ENCODE measurements at places on chromosomes 2 and 18.

DNA sequence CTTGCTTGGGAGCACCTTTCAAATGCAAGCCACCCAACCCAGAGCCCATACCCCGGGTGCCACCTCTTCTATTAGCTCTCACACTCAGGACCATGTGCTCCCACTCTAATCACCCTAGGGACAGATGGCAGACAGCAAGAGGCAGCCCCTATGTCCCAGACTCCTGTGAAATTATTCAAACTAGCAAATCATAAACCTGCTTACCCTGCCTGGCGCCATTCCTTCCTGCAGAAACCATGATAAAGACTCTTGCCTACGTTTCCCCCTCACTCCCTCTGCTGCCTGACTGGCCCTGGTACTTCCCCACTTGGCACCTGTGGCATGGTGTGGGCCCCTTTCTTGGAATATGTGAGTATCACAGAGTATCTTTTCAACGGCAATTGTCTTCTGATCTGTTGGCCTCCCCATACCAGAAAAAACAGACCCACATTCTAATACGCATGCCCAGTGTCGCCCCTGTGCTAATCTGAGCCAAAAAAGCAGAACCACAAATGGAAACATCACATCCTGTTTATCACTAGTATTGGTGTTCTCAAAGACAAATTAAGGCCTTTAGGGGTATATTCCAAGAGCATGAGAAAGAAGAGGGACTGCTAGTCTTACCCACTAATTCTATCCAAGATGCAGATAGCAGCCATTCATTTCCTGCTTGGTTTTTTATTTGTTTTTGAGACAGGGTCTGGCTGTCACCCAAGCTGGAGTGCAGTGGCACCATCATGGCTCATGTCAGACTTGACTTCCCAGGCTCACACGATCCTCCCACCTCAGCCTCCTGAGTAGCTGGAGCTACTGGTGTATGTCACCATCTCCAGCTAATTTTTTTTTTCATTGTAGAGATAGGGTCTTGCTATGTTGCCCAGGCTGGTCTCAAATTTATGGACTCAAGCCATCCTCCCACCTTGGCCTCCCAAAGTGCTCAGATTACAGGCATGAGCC lies 44.1 kb upstream of the TTC39C start:
- DNase-seq: no peak

DNA sequence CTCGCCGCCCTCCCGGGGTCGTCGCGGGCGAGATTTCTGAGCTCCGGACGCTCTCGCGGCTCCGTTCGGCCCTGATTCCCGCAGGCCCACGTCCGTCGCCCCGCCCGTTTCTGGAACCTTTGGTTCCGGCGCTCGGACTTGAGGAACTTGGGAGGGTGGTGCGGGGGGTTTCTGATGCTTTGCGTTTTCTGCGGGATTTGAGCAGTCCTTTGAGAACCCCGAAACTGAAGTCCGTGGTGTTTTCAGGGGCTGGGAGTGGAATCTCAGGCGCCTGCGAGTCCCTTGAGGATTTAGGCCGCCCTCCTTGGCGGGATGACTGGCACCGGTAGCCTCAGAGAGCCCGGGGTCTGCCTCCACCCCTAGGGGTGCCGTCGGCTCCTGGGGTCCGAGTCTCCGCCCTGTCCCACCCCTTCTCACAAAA lies 336 bp downstream of the THNSL2 start:
- peak; percentile 57 for DNase-seq

- no peak for DNase-seq
Observed at GRCh38 chr2:132692816-132693215, 22.8 kb upstream of the LYPD1 start.

GRCh38 chr2:75666911-75667310 lies 20.3 kb downstream of the MRPL19 start:
- DNase-seq: no peak

DNA sequence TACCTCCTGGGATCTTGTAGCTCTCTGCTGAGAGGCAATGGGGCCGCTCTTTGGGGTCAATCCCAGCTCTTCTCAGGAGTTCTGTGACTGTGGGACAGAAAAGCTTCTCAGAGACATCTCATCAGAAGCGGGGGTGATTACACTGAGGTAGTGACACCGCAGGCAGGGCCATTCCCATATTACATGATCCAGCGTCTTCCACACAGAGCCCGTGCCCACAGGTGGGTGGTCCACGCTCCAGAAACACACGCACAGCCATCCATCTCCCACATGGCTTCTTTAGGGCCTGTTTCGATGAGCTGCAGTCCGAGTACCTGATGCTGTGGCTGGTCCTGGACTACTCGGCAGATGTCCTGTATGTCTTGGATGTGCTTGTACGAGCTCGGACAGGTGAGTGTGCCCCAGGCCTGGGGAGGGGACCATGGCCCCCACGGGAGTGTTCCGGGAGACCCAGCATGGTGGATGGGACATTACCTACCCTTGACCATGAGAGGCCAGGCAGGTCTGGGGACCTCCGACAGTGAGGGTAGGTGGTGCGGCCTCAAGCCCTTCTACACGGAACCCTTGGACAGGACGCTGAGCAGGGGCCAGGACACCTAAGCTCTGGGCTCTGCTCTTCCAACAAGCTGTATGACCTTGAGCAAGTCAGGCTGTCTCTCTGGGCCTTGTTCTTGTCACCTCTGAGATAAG lies 45.5 kb downstream of the CNGA3 start:
- no peak for DNase-seq

GRCh38 chr2:45211636-45212035 lies 202.4 kb upstream of the SIX2 start:
- no peak for DNase-seq

GRCh38 chr2:153479573-153479972 lies 1.0 kb upstream of the RPRM start:
- DNase-seq: no peak

DNA sequence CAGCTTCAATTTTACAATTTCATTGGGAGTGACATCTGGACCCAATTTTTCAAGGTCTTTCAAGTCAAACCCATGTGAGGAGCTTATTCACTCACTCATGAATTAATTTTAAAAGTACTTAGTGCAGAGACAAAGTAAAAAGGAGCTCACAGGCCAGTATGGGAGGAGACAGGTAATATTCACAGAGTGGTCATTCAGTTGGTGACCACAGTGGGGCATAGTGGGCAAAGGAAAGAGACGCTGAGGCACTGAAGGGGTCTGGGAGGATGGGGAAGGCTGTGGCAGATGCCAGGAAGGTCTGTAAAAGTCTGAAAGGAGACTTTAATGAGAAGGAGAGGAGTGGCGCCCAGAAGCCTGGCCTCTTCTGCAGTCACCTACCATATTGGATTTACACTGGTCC lies 76.0 kb downstream of the CD8B2 start:
- no peak for DNase-seq

DNA sequence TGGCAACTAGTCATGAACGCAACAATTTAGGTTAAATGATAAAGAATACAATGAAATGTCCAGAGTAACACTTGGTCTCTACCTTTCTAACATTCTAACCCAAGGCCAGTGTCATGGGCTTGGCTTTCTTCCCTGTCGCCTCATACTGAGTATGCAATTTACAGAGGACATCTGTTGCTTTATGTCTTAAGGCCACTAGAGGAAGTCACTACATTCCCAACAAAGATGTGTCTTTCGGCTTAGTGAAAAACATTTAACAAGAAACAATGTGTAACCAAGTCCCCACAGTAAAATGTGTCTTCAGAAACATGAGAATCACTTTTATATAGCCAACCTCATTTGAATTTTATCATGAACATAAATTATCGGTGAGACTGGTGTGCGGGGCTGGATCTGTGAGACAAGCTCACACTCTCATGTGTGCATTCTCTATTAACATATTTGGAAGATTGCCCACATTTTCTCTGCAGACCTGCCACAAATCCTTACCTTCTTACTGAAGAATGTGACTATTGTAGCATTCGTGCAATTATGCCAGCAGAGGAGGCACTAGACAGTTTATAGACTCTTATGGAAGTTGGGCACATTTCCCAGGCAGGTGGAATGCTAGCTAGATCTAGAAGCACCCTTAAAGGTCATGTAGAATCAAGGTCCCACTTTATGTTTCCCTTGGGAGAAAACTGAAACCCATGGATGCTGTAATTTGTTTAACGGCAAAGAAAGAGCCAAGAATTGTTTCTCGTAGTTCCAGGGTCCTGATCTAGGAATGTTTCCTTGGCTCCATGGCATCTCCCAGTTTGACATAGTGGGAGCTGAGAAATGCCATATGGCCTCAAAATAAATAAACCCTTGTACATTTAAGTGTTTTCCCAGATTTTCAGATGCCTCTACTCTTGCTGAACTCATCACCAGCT lies 101.8 kb downstream of the CD226 start:
- no peak for DNase-seq

GRCh38 chr2:38835015-38835601 lies 40.6 kb downstream of the DHX57 start:
- DNase-seq: no peak

DNA sequence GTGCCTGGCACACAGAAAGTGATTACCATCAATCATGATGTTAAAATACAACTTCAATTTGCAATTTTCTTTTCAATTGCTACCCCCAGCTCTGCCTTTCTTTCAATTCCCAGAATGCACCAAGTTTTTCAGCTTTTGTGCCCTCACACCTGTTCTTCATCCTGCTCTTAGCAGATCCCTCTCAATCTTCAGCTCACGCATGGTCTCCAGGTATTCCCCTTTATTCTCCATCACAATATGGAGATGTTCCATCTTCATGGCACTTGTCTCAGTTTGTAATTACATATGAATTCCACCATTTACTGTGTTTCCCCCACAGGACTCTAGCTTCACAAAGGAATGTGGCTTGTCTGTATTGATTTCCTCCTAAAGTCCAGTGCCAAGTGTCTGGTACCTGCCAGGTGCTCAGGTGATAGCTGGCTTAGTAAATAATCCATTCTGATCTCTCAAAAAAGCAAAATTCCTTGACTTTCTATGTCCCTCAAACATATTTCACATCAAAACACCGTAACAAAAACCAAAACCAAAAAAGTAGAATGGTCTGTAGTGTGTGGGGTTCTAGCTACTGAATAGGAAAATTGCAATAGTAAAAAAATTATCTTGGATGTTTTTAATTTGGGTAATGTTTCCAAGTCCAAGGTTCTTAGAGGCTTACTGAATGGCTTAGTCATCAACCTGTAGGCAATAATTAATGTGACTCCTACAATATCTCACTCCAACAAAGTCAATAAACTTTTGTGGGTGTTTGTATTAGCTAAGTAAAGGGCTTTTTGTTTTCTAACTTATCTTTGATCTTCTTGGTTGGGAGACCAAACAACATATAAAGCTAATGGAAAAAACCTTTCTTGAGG lies 2.9 kb upstream of the INSIG2 start:
- no peak for DNase-seq

DNA sequence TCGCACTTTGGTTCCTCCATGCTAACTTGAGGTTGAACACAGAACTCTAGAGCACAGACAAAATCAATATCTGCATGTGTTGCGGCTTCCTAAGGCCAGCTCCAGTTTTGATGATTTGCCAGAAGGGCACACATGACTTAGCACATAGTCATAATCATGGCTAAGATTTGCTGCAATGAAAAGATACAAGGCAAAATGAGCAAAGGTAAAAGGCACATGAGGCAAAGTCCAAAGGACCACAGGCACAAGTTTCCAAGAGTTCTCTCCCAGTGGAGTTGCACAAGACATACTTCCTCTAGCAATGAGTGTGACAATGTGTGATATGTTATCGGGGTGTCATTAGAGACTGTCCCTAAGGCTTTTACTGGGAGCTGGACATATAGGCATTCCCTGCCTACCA lies 24.2 kb upstream of the CXXC1 start:
- DNase-seq: no peak

- no peak for DNase-seq
Observed at GRCh38 chr2:176170602-176171305, 13.6 kb downstream of the HOXD3 start.

- DNase-seq: no peak
Observed at GRCh38 chr2:13414897-13415296, 698.2 kb downstream of the TRIB2 start.

DNA sequence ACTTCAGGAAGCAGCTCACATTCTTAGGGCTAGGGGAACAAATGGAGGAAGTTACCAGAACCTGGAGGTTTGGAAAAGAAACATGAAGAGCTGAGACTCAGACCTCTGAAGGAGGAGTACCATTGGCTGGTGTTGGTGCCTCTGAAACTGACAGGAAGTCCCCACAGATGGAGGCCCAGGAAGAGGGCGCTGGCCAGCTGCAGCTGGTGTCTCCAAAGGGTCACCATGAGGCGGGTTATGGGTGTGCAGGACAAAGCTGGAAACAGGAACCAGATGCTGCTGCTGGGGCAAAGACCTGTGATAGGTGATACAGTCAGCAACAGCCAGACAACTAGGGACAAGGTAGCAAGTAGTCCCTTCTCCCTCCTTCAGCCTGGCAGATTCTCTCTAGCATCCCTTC lies 136.5 kb upstream of the SERPINE2 start:
- no peak for DNase-seq

- no peak for DNase-seq
Observed at GRCh38 chr2:158337018-158337417, 119.5 kb downstream of the CCDC148 start.

Data from substantia nigra (tissue), 51 donors.